IMR-90 (cell line): ENCODE measurements at places on chromosomes 1 and 21. TPM values are rescaled to one million over a fixed set of nuclear protein-coding genes. Genes with fewer than 3 reads are reported as not detected.

GRCh38 chr1:21307663-21308305, 17.5 kb upstream of the ECE1 start:
- no peak for DNase-seq

GRCh38 chr1:61864489-61864888, 122.2 kb downstream of the PATJ start:
- DNase-seq, result peak; percentile 18

DNA sequence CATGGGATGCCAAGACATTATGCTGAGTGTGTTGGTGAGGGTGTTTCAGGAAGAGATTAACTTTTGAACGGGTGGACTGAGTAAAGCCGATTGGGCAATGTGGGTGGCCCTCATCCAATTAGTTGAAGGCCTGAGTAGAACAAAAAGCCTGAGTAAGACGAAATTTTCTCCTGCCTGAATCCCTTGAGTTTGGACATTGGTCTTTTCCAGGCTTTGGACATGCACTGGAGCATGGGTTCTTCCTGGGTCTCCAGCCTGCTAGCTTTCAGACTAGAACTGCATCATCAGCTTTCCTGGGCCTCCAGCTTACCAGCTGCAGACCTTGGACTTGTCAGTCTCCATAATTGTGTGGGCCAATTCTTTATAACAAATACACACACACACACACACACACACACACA, 63.6 kb downstream of the NIBAN1 start:
- DNase-seq, result peak; percentile 28

DDOST gene
- total RNA-seq, result 155 and 179 TPM in 2 replicates

CPLANE2 gene
- total RNA-seq, result 3.2 and 3.3 TPM in 2 replicates

RCSD1 gene
- total RNA-seq, result not detected in 2 replicates

KIF1B gene
- total RNA-seq, result 21.1 and 32.5 TPM in 2 replicates
